ENCODE measurements at places on chromosomes 4 and X.

- peak; percentile 82 for DNase-seq
Measured at GRCh38 chr4:7650606-7651385, 216.1 kb upstream of the PSAPL1 start.

DNA sequence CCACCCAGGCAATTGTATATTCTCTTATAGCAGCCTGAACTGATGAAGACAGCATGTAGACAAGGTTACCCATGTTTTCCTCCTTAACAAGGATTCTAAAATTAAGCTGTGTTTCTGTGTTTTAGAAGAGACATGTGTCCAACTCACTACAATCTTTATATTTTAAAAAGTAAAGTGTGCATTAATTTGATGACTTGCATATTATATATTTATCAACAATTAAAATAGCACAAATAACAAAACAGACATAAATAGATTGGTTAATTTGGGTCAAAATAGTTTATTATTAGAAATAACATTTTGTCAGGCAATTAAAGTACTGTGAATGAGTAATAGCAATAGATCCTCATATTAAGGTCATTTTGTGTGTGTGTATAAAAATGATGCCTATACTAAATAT lies 357.1 kb downstream of the PDGFC start:
- DNase-seq, result no peak

DNA sequence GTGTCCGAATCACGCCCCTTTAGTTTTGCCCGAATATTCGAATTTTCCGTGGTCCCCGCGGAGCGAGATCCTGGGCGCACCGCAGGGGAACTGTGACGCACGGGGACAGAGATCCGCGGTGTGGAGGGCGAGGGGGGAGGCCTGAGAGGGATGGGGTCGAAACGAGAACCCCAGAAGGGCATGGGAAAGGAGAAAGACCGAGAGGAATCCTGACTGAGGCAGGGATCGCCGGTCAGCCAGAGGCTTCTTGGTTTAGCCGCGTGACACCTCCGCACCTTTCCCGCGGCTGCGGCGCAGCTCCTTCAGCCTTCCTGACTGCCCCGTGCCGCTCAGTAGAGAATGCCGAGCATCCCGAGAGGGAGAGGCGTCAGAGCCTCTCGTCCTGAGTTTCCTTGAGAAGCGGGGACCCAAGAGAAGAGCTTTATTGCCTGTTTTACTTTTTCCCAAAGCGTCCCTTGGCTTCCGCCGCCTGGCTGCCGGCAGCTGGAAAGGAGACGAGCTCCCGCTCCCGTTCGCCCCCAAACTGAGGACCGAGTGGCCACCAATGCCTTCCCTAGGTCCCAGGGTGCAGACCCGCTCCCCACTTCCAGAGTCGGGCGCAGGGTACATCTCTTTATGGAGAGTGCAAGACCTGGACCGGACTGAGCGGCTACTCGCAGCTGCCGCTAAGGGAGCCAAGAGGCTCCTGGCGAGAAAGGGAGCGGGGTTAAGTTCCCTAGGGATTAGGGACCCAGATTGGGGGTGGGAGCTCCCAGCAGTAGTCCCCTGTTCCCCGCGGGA lies 911 bp upstream of the GPR50 start:
- no peak for DNase-seq

GRCh38 chr4:172390331-172390730 lies 577.1 kb downstream of the GALNTL6 start:
- no peak for DNase-seq

GRCh38 chr4:5894266-5894665 lies 1.4 kb upstream of the CRMP1 start:
- DNase-seq, result no peak

GRCh38 chr4:114364857-114365256 lies 233.8 kb upstream of the UGT8 start:
- DNase-seq, result no peak

GRCh38 chr4:140149846-140150635 lies 3.9 kb downstream of the MAML3 start:
- DNase-seq, result peak; percentile 80

DNA sequence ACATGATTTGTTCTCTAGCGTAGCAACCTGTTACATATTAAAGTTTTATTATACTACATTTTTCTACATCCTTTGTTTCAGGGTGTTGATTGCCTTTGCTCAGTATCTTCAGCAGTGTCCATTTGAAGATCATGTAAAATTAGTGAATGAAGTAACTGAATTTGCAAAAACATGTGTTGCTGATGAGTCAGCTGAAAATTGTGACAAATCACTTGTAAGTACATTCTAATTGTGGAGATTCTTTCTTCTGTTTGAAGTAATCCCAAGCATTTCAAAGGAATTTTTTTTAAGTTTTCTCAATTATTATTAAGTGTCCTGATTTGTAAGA lies 2.4 kb downstream of the ALB start:
- no peak for DNase-seq

DNA sequence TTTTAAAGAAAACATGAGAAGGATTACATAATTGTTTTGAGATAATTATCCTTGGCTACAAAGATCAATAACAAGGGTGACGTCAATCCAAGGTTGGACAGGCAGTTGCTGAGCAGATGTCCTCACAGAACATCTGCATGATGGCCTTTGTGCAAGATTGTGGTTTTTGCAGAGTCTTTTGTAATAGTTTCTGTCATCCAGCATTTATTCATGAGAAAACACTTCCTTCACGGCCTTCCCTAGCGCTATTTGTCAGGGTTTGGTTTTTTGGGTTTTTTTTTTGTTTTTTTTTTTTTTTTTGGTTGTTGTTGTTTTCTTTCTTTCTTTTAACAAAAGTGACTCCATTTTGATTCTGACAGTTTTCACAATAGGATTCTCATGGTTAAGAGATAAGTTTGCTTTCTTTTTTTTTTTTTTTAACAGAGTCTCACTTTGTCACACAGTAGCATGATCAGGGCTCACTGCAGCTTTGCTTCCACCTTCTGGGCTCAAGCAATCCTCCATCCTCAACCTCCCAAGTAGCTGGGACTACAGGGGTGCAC lies 31.5 kb upstream of the ELF2 start:
- DNase-seq, result peak; percentile 28

DNA sequence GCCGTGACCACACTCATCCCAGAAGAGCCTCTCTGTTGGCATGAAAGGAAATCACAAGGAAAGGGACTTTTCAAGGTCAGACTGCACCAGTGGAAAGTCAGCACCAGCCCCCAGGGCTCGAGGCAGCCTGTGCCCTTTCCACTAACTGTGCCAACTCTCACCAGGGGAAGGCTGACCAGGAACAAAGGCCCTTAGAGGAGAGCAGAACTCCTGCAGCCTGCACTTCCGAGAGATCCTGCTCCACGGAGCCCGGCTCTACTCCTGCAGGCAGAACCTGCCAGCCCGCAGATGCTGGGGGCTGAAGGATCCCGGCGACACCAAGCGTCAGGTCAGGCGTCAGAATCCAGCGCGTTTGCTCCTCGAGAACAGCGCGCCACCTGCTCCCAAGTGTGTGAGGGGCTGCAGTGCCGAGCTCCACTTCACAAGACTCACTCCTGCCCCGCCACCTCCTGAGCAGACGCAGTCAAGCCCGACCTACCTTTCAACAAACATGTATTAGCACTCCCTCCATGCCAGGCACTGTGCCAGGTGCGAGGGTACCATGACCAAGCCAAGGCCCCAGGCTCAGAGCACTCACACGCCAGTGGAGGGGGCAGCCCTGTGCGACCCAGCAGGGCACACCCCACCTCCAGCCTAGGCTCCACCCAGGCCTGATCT lies 13.6 kb upstream of the HELT start:
- DNase-seq, result no peak

- DNase-seq, result no peak
Measured at GRCh38 chrX:38803243-38803587, 2.0 kb downstream of the MID1IP1 start.

DNA sequence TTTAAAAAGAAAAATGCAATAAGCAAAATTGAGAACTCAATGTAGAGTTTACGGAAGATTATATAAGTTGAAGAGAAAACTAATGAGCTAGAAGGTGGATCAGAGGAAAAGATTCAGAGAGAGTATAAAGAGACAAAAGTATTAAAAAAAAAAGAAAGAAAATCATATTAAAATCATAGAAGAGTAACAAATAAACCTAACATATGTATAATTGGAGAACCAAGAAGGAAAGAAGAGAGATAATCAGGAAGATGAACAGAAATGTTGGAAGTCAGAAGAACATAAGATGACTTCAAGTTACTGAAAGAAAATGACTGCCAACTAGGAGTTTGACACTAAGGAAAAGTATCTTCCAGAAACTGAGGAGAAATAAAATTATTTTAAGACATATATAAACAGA lies 34.3 kb upstream of the ANTXR2 start:
- no peak for DNase-seq

DNA sequence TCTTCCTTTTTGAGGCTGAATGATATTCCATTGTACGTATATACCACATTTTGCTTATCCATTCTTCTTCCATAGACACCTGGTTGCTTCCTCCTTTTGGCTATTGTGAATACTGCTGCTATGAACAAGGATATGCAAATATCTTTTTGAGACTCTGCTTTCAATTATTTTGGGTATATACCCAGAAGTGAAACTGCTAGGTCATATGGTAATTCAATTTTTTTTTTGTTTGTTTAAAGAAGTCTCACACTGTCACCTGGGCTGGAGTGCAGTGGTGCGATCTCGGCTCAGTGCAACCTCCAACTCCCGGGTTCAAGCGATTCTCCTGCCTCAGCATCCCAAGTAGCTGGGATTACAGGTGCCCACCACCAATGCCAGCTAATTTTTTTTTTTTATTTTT lies 75.3 kb downstream of the METTL14 start:
- no peak for DNase-seq

DNA sequence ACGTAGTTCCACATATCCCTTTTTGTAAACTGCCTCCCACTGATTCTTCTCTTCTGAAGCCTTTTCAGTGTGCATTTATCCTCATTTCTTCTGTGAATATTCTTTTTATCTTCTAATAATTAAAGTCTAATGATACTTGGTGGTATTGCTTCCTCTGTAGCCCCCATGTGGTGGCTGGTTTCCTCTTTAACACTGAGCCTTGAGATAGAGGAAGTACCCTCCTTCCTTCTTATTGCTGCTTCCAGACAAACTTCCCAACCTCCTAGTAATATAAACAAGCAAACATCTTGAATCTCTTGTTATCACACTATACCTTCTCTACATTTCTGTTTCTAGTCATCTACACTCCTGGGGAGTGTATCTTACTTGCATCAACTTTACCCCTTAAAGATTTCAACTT lies 310.5 kb upstream of the GIMD1 start:
- no peak for DNase-seq

GRCh38 chr4:24245491-24245820 lies 338.9 kb downstream of the DHX15 start:
- no peak for DNase-seq

GRCh38 chrX:19563746-19564145 lies 48.4 kb upstream of the MAP3K15 start:
- no peak for DNase-seq

DNA sequence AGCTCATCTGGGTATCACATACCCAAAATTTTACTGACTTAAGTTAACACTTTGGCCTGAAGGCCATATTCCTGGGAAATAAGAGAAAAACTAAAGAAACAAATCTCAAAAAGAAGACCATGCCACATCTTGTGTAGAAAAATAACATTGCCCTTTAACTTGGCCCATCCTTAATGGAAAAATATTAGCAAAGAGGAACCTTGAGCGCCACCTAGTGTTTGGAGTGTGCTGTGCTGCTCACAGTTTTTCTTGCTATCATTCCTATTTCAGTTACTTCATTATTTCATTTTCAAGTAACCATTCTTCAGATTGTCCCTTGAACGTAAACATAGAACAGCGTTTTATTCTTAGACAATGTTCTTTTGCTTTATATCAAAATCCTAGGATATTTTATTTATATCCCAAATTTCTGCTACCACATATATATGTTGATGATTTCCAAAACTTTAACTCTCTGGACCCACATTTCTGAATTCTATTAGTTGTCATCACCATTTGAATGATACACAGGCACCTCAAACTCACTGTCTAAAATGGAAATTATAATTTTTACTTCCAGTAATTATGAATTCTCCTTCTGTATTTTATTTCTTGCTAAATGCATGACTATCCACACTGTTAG lies 999.0 kb upstream of the ADGRL3 start:
- peak; percentile 52 for DNase-seq

DNA sequence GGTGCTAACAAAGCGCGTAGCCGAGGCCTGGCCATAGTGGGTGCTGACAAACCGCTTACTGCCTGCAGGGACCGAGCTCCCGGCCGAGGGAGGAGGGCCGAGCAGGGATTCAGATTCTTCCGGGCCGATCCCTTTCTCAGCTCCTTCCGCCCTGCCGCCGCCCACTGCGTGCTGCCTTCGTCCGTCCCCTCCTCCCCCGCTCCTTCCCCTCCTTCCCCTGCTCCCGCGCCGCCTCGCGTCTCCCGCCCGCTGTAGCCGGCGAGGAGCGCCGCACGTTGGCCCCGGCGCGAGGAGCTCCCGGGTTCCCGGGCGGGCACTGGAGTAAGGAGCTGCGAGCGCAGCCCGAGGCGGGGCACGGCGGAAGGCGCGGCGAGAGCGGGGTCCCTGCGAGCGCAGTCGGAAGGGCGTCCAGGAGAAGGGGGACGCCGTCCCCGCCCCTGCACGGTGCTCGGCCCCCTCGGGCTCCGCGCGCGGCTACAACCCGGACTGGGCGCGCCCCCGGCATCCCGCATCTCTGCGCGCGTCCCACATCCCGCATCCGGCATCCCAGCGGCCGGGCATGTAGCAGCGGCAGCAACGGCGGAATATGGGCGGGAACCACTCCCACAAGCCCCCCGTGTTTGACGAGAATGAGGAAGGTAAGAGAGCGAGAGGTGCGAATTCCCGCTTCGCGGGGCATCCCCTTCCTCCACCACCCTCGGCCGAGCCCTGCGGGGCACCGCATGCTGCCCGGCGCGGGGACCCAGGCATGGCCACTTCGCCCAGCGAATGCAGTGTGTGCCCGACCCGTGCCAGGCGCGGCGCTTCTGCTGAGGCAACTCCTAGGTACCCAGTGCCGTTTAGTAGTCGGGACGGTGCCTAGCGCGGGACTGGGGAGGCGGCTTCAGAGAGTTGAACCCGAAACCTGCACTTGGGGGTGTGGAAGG lies at the start of gene STK32B:
STK32B (plus strand) TSS at position 203 of the 926 bp plus-strand sequence.
- peak; percentile 84 for DNase-seq

GRCh38 chrX:5807181-5807580 lies 421.5 kb downstream of the NLGN4X start:
- DNase-seq, result no peak

GRCh38 chr4:173360587-173361221 lies 10.1 kb upstream of the SAP30 start:
- DNase-seq, result peak; percentile 29
